ENCODE measurements at places on chromosomes 6 and 20.

DNA sequence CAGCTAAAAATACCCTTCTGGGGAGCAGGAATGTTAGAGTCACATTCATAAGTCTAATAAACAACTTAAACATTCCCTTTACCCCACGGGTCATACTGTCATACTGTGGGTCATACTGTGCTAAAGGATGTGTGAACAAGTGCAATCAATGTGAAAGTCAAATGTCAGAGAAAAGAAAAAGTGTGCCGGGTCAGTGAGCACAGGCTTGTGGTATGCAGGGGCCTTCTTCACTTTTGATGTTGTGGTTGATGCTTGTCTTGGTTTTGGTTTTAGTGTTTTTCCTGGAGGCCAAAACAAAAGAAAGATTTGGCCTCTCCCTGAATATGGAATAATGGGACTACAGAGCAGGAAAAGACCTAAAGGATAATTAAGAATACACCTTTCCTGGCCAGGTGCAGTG is 267.9 kb upstream of the PLN start:
- DNase-seq, result no peak

- no peak for DNase-seq
Observed at GRCh38 chr6:129583866-129584265, 126.1 kb downstream of the ARHGAP18 start.

GRCh38 chr6:10695086-10695657 is 400 bp downstream of the PAK1IP1 start:
- no peak for DNase-seq

DNA sequence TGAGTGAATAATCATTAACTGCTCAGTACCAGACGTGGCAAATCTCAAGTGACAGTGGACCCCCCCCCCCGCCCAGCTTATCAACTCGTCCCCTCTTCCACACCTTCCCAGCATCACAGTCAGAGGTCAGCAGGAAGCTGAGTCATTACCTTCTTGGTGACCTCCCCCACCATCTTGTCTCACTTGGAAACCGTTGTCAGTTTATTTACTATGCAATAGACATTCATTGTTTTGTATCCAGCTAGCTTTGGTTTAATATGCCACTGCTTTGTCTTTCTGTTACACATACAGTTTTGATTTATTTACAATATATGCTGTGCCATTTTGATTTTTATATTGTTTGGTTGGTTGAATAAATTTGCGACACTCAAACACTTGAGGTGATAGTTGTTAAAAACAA is 158.1 kb downstream of the QKI start:
- DNase-seq, result no peak

DNA sequence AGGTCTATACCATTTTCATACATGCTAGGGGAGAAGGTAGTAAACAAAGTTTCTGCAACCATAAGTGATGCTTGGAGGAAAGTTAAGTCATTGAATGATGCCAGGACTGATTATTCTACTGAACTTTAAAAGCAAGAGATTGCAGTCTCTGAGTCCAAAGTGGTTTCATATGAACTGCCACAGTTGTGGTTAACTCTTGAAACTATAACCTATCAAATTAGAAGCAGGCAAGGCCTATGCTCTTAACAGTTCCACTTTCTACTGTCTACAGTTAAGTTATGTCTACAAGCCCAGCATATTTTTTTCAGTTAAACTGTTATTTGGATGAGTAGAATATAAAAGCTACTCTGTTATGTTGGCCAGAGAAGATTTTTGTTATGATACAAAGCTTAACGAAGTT is 326.5 kb upstream of the RUNX2 start:
- DNase-seq, result no peak

- no peak for DNase-seq
Observed at GRCh38 chr20:47535088-47535487, 33.4 kb downstream of the NCOA3 start.

- peak; percentile 2 for DNase-seq
Observed at GRCh38 chr6:112002307-112002706, 51.6 kb upstream of the CCN6 start.

DNA sequence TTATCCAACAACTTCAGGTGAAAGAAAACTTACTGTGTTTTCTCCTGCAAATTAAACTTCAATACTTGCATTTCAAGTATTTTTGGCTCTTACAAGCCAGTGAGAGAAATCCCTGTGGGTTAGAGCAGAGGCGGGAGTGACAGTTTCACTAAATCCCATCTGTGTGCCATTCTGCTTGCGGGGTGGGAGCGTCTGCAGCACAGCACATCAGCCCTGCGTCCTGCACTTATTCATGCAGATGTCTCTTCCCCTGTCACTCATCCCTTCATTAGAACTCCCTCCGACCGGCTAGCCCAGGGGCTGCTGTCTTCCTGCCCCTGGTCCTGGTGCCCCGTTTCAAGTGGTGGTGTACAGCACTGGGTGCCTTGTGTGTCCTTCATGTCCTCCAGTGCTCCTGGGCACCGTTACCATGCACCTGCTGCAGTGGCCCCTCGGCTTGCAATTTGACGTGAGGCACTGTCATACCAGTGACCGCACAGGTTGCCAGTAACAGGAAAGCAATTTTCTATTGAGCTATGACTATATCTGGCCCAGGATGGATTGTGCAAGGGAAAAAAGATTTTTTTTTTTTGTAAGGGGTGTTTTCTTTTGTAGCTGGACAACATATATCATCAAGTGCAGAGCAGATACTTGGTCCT is 59.4 kb downstream of the INSM1 start:
- no peak for DNase-seq

- DNase-seq, result no peak
Observed at GRCh38 chr6:158085261-158086053, 82.6 kb downstream of the SERAC1 start.

- no peak for DNase-seq
Observed at GRCh38 chr6:44051515-44051914, 75.7 kb downstream of the MRPL14 start.

GRCh38 chr6:44897316-44897715 is 430.8 kb upstream of the RUNX2 start:
- no peak for DNase-seq

- DNase-seq, result no peak
Observed at GRCh38 chr6:87848616-87849015, 146.6 kb upstream of the AKIRIN2 start.

DNA sequence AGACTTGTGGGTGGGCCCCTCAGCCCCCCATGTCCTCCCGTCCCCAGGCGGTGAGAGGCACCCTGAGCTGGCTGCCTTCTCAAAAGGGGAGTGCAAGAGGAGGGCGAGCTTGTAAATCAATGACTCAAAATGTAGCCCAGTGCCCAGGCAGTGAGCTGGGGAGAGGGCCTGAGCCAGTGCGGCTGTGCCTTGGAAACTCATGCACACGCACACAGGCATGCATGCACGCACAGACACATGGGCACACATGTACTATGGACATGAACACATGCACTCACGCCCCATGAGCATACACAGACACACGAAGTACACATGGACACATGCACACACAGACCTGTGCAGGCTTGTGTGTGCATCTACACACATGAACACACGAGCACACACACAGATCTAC is 133.5 kb downstream of the TAF4 start:
- no peak for DNase-seq

DNA sequence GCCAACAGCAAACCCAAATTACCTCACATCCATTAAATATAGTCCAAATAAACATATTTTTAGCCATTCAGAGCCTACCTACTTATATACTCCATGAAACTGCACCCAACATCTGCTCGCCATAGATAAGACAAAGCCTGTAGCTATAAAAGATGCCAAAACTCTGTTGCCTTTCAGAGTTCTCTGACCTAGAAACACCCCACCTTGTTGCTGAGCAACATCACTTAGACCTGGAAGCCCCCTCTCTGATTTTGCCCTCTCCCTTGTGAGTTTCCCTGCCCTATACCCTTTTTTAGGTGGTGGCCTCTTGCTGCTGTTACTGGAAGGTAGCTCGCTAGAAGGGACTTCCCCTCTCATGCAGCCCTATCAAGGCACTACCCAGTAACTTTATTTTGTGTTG is 27.7 kb upstream of the FBXL4 start:
- DNase-seq, result no peak

- DNase-seq, result no peak
Observed at GRCh38 chr20:46946796-46947195, 52.2 kb downstream of the EYA2 start.

GRCh38 chr20:1536893-1537730 is 20.4 kb downstream of the SIRPD start:
- no peak for DNase-seq

DNA sequence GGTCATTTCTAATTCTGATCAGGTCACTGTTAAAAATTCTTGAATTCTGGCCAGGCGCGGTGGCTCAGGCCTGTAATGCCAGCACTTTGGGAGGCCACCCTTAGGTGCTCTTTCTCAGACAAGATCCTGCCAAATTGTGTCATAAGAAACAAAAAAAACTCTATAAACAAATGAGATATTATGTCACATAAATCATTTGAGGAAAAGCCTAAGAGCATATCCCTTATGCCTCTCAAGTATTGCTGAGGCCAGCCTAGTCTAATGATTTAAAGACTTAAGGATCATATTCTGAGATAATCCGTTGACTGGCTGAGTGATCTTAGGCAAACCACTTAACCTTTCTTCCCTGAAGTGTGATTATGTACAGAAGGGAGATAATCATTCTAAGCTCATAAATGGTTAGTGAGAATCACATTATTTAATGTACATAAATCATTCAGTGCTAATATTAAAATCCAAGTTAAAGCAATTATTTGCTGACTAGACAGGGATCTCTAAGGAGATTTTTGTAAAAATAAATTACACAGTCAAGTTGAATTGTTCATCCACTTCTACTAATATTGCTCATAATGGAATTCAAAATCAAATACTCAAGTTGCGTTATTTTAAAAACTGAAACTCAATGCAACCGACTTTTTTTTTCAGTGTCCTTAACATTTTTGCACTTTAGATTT is 365.4 kb downstream of the PHF3 start:
- DNase-seq, result no peak

- DNase-seq, result no peak
Observed at GRCh38 chr6:108714101-108714765, 134.0 kb upstream of the ARMC2 start.

GRCh38 chr20:63265891-63266515 is 6.6 kb upstream of the ARFGAP1 start:
- no peak for DNase-seq

DNA sequence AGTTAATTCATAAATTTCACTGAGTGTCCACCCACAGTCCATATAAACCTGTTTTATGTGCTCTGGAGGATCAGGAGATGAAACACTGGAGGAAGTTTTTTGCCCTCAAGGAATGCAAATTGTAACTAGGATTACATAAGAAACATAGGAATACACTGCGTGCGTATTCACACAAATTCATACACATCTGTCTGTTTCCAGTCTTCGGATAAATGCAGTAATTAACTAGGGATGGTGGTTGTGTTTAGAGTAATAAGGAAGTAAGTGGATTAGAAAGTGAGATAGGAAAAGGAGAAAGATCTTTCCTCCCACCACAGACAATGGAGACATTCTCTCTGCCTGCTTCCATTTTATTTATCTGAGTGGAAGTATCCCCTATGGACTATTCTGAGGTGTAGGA is 35.7 kb upstream of the POPDC3 start:
- DNase-seq, result no peak

DNA sequence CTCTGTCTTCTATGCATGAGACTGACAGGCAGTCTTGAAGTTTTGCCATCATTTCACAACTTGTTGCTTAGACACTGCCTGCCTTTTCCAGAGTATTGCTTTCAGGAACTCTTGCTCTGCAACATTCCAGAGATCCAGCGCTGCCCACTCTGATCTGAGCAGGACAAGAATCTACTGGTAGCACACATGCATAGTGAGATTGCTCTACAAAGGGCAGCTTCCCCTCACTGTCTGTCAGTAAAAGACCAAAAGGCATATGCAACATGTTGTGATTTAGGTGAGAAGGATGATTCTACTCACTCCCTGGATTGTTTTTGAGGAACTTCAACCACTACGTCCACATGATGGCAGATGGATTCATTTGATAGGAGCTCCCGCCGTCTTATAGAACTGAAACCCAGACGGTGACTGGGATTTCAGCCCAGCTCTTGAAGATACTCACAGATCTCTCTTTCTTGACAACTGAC is 259.1 kb downstream of the ARID1B start:
- no peak for DNase-seq

GRCh38 chr6:118903691-118904090 is 9.7 kb downstream of the ASF1A start:
- DNase-seq, result no peak

GRCh38 chr6:90263633-90264032 is 33.0 kb downstream of the BACH2 start:
- DNase-seq, result no peak

- DNase-seq, result no peak
Observed at GRCh38 chr6:97819710-97820109, 536.7 kb upstream of the MMS22L start.

GRCh38 chr6:94683409-94683808 is 893.9 kb upstream of the MANEA start:
- no peak for DNase-seq

DNA sequence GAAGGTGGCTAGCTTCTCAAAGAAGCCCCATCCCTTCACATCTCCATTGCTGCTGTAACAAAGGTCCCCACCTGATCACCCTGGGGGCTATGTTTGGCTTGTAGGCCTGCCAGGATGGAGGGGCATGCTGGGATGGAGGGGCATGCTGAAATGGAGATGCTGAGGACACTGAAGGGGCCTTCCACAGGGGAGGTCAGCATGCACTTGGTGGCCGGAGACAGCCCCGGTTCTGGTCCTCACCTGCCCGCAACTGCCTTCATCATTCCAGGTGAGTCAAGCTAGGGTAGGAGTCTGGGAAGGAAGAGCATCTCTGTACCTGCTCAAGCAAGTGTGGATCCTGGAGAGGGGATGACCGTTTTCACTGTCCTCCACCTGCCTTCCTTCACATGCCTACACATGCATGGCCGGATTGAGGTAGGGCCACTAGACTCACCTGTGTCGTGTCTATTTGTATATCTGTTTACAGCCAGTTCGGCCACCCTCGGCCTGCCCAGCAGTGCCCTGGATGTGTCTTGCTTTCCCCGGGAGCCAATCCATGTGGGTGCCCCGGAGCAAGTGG is 6.0 kb downstream of the L3MBTL1 start:
- no peak for DNase-seq

- DNase-seq, result no peak
Observed at GRCh38 chr6:137223370-137224131, 4.4 kb upstream of the IFNGR1 start.

DNA sequence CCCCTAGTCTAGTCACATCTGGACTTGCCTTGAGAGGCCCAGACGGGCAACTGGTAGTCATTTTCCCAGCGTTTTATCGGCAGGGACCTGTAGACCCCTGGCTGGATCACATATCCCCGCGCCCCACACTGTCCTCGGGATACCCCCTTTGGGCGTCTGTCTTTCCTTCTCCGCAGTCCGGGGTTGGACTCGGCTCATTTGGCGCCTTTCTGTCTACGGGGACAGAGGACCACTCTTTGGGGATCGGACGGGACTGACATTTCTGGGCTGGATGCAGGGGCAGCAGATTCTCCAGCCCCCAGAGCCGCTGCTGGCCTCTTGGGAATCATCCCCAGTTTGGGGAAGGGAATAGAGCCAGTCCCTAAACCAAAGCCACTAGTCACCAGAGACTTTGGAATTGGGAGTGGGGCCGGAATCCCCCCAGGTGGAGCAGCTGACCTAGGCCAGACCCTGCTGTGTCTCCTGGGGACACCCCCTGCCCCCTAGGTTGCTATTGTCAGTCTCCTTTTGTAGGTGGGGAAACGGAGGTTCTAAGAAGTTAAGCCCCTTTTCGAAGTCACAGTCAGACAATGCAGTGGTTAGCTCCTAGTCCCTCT is 734 bp downstream of the FAM110A start:
- DNase-seq, result peak; percentile 69
